ENCODE measurements at places on chromosomes 4 and X. TPM values are rescaled to one million over a fixed set of nuclear protein-coding genes. Genes with fewer than 3 reads are reported as not detected.
A peak's percentile ranks its signal among the peaks of the same experiment; 100 is the strongest.

GRCh38 chrX:3743801-3744439, 30.5 kb upstream of the PRKX start:
- no peak for DNase-seq

DNA sequence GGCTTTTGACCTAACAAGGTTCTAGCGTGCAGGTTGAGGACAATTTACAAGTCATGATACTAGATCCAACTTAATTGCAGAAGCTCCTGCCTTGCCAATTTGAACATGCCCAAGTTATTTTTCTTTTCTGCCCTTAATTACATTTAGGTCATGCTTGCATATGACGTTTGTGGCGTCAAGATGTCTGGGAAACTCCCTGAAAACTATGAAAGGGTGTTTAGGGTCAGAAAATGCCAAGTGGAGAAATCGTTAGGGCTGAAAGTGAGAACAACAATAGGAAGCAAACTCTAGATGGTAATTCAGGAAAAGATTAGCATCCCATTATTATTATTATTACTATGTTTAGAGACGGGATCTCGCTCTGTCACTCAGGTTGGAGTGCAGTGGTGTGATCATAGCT, 38.2 kb upstream of the PLAC8 start:
- DNase-seq: no peak

Gene MAGEA11
- not detected for total RNA-seq

DNA sequence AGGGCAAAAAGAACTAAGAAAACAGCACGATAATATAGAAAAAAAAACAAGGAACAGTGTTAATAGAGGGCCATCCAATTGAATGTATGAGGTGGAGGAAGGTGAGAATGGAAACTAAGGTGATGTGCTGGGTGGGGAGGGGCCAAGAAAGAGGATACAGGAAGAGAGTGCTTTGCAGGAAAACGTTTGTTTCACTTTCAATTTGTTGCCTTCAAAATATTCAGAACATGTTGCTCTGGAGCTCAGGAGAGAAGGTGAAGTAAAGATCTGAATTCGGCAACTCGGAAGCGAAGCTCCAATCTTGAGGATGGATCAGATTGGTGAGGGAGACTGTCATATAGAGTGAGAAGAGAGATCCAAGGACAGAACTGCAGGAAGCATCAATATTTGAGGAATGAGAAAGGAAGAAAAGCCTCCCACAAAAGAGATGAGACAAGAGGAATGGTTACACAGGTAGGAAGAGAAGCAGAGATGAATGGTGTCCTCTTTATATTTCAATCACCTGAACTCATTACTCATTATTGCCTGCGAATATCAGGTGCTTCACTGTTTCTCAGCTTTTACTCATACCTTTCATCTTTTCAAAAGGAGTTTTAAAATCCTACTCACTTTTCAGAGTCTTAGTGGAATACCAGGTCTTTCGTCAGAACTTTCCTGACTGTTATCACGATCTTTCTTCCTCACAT, 14.7 kb upstream of the SEC24D start:
- no peak for DNase-seq

- DNase-seq: no peak
These were observed 4.4 kb upstream of the FBXW7 start for GRCh38 chr4:152540293-152540674.

Gene DRD5
- not detected for total RNA-seq

DNA sequence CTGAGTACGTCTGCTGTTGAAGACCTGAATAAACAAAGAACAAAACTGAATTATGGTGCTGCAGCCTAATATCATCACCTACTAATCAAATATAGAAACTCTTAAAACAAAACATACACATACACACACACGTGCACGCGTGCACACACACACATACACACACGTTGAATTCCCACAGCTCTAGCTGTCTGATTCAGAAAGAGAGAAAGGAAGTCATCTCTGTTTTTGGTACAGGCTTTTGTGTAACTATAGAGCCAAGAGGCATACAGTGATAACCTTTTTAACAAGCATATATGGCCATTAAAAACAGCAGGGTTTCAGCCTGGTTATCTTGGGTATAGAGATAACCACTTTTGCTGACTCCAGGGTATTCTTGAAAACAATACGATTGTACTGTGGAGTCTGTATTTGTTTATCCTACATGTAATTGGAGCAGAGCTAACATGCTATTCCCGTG, 823.2 kb downstream of the CCSER1 start:
- DNase-seq: no peak

- DNase-seq: peak; percentile 45
These were observed 2.5 kb upstream of the RS1 start for GRCh38 chrX:18674417-18674787.

DNA sequence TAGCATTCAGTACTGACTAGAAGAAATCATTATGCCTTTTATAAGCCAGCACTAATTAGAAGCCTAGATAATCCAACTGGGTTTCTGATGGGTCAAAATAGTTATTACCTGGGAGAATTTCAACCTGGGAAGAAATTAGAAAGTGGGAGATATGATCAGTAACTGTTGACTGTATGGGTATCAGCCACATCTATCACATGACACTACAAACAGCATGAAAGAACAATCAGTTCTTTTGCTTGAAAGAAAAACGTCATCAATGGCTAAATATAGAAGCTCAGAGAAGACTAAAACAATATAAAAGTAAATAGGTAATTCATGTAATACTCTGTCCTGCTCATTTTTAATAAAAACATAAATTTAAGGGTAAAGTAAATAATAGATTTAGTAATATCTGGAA, 145.1 kb downstream of the CAMK2D start:
- DNase-seq: no peak

Gene RASL11B
- total RNA-seq: 5.4 TPM

DNA sequence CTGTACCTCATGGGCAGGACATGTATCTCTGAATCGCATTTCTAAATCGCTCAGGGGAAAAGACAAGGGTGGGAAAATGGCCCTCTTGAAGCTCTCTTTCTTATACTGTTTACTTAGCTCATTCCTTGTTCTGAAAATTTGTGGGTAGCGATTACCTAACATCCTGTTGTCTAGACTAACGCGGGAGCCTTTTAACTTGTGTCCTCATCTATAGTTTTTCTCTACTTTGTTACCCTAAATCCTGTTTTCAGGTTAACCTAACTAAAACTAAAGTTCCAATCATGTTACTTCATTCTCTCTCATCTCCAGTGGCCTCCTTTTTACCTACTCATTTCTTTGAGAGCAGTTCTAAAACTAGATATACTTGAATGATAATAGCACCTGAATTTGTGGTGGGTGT, 45.0 kb downstream of the SNX25 start:
- no peak for DNase-seq

DNA sequence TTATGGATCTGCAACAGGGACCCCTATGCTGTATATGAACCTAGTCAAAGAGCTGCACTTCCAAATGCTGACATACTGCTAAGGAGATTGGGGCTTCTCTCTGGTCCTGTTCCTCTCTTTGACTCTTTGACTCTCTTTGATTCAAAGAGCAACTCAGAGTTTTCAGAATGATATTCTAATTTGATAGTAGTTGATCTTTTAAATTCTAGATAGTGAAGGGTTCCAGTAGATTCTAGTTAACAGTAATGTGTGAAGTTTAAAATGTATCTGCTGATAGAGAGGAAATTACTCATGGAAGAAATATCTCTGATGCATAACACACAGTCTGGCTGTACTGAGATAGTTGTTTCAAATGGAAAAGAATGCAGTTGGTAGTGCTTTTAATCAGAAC, 239.1 kb downstream of the RASL11B start:
- DNase-seq: no peak

DNA sequence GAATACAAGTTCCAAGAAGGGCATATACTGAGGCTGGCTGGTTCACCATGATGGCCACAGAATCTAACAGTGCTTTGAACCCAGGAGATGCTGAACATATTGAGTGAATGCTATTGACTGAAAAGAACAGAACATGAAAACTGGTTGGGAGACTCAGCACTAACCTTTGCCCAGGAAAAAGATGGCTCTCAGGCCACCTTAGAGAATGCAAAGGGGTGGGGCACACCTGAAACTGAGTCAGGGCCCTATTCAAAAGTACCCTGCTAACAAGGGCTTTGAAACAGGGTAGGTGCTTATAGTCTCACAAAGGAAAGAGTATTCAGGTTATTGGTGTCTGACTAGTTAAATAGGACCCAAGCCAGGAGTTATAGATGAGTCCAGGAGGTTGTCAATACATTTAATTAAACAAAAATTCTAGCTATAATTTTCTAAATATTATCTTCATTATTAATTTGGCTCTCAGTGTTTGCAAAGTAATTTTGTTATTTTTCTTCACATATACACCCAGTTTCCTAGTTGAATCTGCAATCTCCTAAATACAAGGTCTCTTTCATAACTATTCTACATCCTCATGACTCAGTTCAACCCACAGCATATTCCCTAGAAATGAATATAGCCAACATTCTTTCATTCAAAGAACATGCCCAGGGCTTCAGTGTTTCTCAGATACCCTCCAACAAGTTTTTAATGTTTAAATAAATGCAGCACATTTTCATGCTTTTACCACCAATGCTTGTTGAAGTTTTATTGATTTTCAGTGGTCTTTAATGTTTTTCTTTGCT, 144.2 kb upstream of the RAPGEF2 start:
- no peak for DNase-seq

Gene UGT2B17
- not detected for total RNA-seq

Gene NR3C2
- 24.7 TPM for total RNA-seq

DNA sequence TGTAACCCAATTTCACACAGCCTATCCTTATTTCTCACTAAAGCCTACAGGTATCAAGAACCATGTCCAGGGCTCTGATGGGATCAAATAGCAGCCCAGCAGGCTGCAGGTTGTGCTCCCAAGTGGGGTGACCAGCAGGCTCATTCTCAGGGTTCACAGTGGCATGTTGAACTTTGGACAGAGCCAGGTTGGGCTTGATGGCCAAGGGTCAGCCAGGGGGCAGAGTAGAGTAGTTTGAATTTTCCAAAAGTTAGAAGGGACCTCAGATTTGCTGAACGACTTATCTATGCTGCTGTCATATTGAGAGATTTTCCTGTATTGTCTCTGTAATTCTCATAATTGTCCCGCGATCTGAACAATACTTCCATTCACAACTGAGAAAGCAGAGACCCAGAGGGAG, 310.8 kb upstream of the BOD1L1 start:
- no peak for DNase-seq

DNA sequence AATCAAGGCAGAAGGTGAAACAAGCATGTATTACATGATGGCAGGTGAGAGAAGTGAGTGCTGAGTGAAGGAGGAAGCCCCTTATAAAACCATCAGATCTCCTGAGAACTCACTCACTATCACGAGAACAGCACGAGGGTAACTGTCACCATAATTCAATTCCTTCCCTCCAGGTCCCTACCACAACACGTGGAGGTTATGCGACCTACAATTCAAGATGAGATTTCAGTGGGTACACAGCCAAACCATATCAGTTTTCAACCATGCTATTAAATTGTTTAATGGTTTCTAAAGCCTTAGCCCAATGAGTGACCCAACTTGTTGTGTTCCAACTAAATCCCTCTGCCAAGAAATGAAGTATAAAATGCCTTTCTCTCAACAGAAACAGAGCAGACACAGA, 519.8 kb downstream of the GBA3 start:
- no peak for DNase-seq

Gene DUX4
- not detected for total RNA-seq

Gene ABLIM2
- total RNA-seq: 26.8 TPM

- no peak for DNase-seq
These were observed 12.4 kb downstream of the CASP6 start for GRCh38 chr4:109690690-109691410.

GRCh38 chr4:188432328-188432727, 293.1 kb downstream of the TRIML1 start:
- DNase-seq: no peak

GRCh38 chr4:53589511-53589910, 1.8 kb downstream of the LNX1 start:
- no peak for DNase-seq

DNA sequence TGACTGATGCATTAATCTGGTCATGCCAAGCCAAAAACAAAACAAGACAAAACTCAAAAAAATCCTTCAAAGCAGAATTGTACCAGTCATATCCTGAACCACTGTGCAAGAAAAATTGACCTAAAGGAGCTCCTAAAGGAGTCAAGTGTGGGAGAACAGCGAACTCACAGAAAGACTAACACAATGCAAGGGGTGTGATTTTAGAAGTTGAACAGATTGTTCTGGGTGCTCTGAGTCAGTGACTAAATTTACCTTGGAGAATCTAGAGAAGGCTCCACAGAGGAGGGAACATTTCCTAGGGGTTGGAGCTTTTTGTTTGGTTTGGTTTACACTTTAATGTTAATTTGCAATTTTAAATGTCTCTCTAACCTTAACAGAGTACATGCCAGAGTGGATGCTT, 48.9 kb upstream of the PHF8 start:
- no peak for DNase-seq

Gene TLR3
- total RNA-seq: 4.6 TPM

Gene MEPE
- total RNA-seq: not detected

Gene TMEM33
- 19.6 TPM for total RNA-seq

GRCh38 chr4:3304831-3305609, 12.2 kb downstream of the RGS12 start:
- no peak for DNase-seq

- no peak for DNase-seq
These were observed 586.5 kb upstream of the FTHL17 start for GRCh38 chrX:31658360-31658759.

DNA sequence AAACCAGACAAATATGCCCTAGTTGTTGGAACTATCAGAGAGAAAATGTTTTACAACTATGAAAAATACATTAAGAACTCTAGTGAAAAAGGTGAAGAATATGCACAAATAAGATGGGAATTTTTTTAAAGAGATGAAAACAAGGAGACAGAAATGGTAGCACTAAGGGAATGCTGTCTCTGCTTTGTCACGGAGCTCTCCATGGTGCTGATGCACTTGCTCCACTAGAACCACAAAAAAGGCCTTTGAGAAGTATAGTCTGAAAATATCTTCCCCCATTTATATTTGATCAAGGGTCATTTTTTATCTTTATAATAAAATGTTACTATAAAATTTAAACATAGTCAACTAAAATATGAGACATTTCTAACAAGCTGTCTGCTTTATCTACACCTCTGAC, 1655.5 kb upstream of the AGA start:
- no peak for DNase-seq

- DNase-seq: no peak
These were observed 1090.7 kb downstream of the FAT4 start for GRCh38 chr4:126405369-126405982.

DNA sequence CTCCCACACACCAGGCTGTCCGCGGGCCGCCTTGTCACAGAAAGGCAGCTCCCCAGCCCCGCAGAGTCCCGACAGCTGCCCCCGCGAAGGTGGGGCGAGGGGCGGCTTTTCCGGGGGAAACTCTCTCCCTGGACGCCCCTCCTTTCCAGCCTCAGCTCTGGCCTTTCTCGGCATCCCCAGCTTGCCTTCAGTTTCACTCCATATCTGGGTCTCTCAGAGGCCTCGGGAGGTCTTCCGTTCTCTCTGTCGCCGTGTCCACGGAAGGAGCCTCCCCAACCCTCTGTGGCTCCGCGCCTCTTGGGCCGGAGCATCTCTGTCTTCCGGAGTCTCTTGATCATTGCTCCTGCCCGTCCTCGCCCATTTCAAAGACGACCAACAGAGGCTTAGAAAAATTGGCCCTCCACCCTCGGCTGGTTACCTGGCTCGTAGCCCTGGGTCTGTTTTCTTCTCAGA, 6.1 kb upstream of the MSX1 start:
- peak; percentile 36 for DNase-seq

All from Right ventricle myocardium superior (tissue), 1 donor.